ENCODE measurements at places on chromosomes 4 and X. TPM values are rescaled to one million over a fixed set of nuclear protein-coding genes. Genes with fewer than 3 reads are reported as not detected.

The FREM3 gene
- polyA plus RNA-seq: 0.07 TPM

The SSX2 gene
- not detected for polyA plus RNA-seq

The SLC16A2 gene
- polyA plus RNA-seq: 31.1 TPM

The EREG gene
- polyA plus RNA-seq: 0.07 TPM

The IRAK1 gene
- polyA plus RNA-seq: 64.1 TPM

The P2RY4 gene
- 0.68 TPM for polyA plus RNA-seq

The LRAT gene
- polyA plus RNA-seq: 0.44 TPM

The ASB9 gene
- polyA plus RNA-seq: 14.5 TPM

The SLITRK4 gene
- polyA plus RNA-seq: 14.8 TPM

The POU4F2 gene
- not detected for polyA plus RNA-seq

The VGLL1 gene
- polyA plus RNA-seq: 6.3 TPM

The PAGE5 gene
- polyA plus RNA-seq: not detected

The GAGE1 gene
- not detected for polyA plus RNA-seq

The RRH gene
- polyA plus RNA-seq: 0.94 TPM

The TEX13B gene
- not detected for polyA plus RNA-seq

The DDX53 gene
- polyA plus RNA-seq: not detected

The SLC39A8 gene
- 18.8 TPM for polyA plus RNA-seq

The PRICKLE3 gene
- 4.2 TPM for polyA plus RNA-seq

The MAMLD1 gene
- polyA plus RNA-seq: 7.5 TPM

The TLR2 gene
- 8.3 TPM for polyA plus RNA-seq

The MRPS18C gene
- polyA plus RNA-seq: 68.2 TPM

The PROM1 gene
- polyA plus RNA-seq: 30.6 TPM

The RNF175 gene
- polyA plus RNA-seq: 4.9 TPM

The TNIP3 gene
- 2.4 TPM for polyA plus RNA-seq

The MAGEA10 gene
- not detected for polyA plus RNA-seq

The BEX5 gene
- 10.0 TPM for polyA plus RNA-seq

The EGF gene
- 4.6 TPM for polyA plus RNA-seq

The RNF128 gene
- polyA plus RNA-seq: 12.0 TPM

The CTAG2 gene
- not detected for polyA plus RNA-seq

The CFP gene
- 2.6 TPM for polyA plus RNA-seq

The P2RY8 gene
- 1.5 TPM for polyA plus RNA-seq

The METTL14 gene
- 60.2 TPM for polyA plus RNA-seq

The PCDH19 gene
- polyA plus RNA-seq: 2.8 TPM

The PIR gene
- polyA plus RNA-seq: 5.1 TPM

The VCX3B gene
- polyA plus RNA-seq: 0.40 TPM

The TLL1 gene
- 1.8 TPM for polyA plus RNA-seq

The ZNF718 gene
- polyA plus RNA-seq: 11.1 TPM

The CPE gene
- polyA plus RNA-seq: 152 TPM

The MGAT4D gene
- polyA plus RNA-seq: not detected

The PHKA1 gene
- polyA plus RNA-seq: 5.3 TPM

The BRS3 gene
- 0.07 TPM for polyA plus RNA-seq

The IRS4 gene
- polyA plus RNA-seq: 1.2 TPM

The L1CAM gene
- polyA plus RNA-seq: 71.6 TPM

The HAND2 gene
- not detected for polyA plus RNA-seq
